Activated CD4-positive, alpha-beta memory T cell treated with anti-CD3 and anti-CD28 coated beads for 36 hours (primary cell): ENCODE measurements at places on chromosomes 5 and 9. TPM values are rescaled to one million over a fixed set of nuclear protein-coding genes. Genes with fewer than 3 reads are reported as not detected.

DNA sequence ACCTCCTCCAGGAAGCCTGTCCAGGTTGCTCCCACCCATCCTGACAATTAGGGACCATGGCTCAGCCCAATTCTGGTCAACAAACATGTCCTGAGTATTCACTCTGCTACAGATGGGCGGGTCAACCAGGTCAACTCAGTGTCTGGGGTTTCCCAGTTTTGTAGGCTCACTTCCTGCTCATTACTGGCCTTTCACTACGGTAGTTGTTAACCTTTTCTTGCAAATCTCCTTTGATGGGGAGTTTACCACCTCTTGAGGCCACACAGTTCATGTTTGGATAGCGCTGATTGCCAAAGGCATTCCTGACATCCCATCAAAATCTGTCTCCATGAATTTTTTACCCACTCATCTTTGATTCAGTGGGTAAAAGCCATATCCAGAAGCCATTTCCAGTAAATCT lies 13.8 kb downstream of the TMEM8B start:
- no peak for DNase-seq

The IL5 gene
- 5.0 TPM for total RNA-seq

The LHX6 gene
- not detected for total RNA-seq

DNA sequence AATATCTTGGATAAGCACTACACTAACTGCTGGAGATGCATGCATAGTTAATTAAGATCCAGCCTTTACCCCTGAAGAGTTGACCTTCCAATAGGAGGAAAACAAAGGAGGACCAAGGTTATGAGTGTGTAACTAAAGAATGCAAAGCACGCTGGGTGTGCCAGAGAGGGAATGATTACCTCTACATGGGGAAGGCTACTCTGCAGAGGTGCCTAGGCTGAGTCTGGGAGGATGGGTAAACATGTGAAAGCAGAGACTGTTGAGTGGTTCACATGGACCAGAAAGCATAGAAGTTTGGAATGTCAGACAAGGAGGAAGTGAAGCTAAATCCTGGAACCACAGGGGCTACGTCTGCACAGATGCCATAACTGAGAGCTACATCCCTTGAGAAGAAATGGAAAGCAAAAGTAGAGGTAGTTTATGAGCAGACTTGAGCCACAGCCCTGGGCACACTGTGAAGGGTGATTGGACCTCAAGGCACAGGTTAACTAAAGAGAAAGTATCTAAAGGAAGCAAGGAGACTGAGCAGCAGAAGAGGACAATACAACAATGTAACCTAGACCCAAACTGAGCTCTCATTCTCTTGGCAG lies 176.2 kb downstream of the DENND1A start:
- DNase-seq = no peak

DNA sequence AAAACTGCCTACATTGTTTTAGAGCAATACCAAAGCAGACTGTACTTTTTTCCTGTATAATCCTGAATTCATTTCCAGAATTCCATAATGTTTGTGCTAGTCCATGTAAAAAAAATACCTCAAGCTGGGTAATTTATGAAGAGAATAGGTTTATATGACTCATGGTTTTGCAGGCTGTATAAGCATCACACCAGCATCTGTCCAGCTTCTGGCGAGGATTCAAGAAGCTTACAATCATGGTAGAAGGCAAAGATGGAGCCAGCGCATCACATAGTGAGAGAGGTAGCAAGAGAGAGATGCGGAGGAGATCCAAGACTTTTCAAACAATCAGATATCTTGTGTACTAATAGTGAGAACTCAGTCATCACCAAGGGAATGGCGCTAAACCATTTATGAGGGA lies 280.3 kb upstream of the CDH9 start:
- no peak for DNase-seq

GRCh38 chr5:73859696-73860095 lies 233.7 kb downstream of the ARHGEF28 start:
- no peak for DNase-seq

GRCh38 chr9:97638666-97639065 lies 5.0 kb downstream of the NCBP1 start:
- no peak for DNase-seq

- DNase-seq = no peak
Observed at GRCh38 chr9:81613002-81613812, 76.1 kb downstream of the TLE1 start.

The TMEM141 gene
- 45.2 TPM for total RNA-seq

DNA sequence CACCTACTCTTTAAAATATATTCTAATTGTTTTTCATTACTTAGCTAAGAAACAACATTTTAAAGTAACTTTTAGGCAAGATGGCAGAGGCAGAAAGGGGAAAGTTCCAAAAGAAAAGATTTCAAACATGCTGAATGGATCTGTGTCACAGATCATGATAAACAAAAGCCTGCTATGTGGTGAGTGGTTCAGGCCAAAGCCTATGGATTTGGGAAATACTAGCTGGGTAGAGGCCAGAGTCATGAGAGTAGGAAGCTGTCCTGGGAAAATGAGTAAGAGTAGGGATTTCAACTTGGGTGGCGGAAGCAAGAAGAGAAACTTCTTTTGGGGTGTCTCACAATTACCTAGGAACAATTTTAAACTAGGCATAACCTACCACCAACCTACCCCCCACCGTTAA lies 68.7 kb upstream of the GRHPR start:
- DNase-seq = no peak

DNA sequence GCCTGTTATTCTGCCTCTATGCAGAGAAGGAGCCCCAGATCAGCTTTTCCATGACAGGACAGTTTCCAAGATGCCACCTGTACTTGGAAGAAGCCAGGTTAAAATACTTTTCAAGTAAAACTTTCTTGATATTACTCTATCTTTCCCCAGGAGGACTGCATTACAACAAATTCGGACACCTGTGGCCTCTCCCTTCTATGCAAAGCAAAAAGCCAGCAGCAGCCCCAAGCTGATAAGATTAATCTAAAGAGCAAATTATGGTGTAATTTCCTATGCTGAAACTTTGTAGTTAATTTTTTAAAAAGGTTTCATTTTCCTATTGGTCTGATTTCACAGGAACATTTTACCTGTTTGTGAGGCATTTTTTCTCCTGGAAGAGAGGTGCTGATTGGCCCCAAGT lies 301 bp upstream of the IL4 start:
- no peak for DNase-seq

GRCh38 chr9:4090491-4090890 lies 209.4 kb downstream of the GLIS3 start:
- DNase-seq = no peak

GRCh38 chr9:93203718-93204469 lies 20.0 kb downstream of the WNK2 start:
- DNase-seq = no peak
